ENCODE measurements at places on chromosomes 16 and 17.

- DNase-seq: no peak
Observed at GRCh38 chr16:82716361-82716855, 89.6 kb downstream of the CDH13 start.

DNA sequence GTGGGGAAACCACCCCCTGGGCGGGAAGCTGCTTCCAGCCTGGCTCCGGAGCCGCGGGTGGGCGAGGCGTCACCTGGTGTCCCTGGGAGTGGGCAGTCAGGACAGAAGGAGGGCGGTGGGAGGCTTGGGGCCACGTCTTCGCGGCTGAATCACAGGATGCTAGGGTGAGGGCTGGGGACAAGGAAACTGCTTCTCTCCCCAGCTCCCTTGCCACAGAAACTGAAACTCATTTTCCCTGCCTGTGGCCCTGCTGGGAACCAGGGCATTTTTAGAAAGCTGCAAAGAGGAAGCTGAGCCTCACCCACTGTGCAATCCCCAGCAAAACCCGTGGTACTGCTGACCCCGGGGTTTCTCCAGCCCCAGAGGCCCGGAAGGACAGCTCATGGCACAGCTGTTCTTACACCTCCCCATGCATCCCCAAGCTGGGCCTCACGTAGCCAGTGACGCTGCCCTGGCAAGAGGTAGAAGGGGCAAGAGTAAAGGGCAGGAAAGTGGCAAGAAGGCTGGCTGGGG lies 8.2 kb downstream of the RHBDF2 start:
- DNase-seq: no peak

DNA sequence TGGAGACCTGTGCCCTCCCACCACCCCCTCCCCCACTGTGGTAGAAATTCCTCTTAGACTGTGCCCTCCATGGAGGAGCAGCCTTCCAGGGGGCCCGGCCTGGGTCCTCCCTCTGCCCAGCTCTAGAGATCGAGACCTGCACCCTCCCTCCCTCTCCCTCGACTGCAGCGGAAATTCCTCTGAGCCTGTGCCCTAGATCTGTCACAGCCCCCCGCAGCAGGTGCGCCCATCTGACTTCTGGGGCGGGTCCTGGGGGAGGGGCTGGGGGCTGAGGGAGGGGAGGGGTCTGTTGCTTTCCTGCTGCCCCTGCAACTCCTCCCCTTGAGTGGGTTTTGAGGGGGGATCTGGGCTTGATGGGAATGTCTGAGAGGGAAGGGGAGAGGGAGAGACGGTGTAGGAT lies 177.8 kb upstream of the GSE1 start:
- DNase-seq: no peak

GRCh38 chr16:11252482-11252931 lies 3.5 kb downstream of the SOCS1 start:
- DNase-seq: no peak

DNA sequence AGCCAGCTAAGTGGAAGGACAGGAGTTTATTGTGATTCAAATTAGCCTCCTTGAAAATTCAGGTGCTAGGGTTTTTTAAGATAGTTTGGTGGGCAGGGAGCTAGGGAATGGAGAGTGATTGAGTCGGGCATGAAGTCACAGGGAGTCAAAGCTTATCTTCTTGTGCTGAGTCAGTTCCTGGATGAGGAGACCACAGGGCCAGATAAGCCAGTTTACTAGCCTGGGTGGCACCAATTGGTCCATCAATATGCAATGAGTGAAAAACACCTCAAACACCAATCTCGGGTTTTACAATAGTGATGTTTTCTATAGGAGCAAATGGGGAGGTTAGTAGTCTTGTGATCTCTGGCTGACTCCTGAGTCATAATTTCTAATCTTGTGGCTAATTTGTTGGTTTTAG lies 165.1 kb downstream of the ABCC12 start:
- no peak for DNase-seq

- no peak for DNase-seq
Observed at GRCh38 chr17:45265821-45266220, 3.9 kb upstream of the SPATA32 start.

- DNase-seq: no peak
Observed at GRCh38 chr17:59601130-59601529, 18.6 kb upstream of the CLTC start.

DNA sequence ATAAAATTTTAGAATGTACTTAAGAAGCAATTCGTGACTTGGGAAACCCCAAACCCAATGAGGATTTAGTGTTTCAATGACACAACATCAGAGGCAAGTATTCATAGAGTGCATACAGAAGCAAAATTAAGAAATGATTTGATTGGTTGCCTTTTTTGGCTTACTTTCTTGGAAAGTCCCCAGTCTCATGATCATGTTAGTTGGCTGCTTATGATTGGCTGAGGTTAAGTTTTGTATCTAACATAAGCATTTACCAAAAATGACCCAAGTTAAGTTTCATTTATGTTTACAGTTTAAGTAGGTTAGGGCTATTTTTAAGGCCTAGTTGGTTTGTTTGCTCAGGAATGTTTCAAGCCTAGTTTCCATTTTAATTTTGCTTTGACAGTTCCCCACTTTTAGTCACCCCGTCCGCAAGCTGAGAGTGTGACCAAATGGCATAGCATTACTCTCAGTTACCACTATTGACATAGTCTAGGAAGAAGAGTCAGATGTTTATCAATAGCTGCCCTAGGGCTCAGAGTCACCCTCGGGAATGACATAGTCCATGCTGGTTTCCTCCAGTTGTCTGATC lies 36.2 kb downstream of the DGKE start:
- DNase-seq: no peak

- no peak for DNase-seq
Observed at GRCh38 chr16:48269011-48269410, 21.7 kb upstream of the ABCC11 start.

GRCh38 chr16:78478267-78478861 lies 378.9 kb downstream of the WWOX start:
- DNase-seq: peak; percentile 33

DNA sequence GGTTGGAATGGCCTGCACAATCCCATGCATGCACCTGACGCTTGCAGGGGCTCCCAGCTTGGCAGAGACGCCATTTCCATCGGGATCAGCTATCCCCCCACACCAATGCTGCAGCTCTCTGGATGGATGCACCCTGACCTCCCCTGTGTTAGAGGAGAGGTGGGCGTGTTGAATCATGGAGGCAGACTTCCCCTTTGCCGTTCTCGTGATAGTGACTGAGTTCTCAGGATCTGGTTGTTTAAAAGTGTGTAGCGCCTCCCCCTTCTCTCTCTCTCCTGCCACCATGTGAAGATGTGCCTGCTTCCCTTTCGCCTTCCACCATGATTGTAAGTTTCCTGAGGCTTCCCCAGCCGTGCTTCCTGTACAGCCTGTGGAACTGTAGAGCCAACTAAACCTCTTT lies 17.8 kb upstream of the KCNH6 start:
- DNase-seq: no peak

GRCh38 chr16:21685034-21685455 lies 21.3 kb downstream of the OTOA start:
- no peak for DNase-seq

DNA sequence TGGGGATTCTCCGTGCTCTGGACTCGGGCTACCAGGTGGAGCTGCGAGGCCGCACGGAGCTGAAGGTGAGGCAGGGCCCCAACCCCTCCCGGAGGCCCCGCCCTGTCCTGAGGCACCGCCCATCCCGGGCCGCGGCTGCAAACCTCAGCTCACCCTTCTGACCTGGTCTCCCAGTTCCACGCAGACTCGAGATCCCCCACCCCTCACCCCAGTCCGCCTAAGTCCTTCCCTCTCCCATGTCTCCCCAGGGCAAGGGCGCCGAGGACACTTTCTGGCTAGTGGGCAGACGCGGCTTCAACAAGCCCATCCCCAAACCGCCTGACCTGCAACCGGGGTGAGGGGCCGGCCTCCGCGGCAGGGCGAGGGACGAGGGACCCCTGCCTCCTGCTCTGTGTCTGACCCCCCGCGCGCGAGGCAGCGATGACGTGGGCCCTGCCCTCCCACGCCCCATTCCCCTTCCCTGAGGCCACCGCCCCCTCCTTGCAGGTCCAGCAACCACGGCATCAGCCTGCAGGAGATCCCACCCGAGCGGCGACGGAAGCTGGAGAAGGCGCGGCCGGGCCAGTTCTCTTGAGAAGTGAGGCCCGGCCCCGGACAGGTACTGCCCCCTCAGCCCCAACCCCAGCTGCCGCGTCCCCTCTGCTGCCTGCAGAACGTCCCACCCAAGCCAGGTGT lies 13.7 kb downstream of the GUCY2D start:
- no peak for DNase-seq

DNA sequence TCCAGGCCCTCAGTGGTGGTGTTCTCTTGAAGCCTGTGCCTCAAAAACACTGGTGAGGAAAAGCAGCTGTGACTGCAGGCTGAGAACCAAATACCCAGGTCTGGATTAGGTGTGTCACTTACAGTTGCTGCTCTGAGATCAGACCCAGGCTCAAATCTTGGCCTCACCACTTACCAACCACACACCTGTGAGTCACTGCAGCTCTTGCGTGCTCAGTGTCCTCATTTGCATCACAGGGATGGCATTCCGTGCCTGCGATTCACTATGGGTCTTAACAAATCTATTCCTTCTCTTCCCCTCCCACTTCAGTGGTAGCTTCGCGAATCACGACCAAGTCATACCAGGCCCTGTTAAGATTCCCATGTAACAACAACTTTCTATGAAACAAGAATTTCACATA lies 233.4 kb upstream of the HSBP1 start:
- DNase-seq: no peak

DNA sequence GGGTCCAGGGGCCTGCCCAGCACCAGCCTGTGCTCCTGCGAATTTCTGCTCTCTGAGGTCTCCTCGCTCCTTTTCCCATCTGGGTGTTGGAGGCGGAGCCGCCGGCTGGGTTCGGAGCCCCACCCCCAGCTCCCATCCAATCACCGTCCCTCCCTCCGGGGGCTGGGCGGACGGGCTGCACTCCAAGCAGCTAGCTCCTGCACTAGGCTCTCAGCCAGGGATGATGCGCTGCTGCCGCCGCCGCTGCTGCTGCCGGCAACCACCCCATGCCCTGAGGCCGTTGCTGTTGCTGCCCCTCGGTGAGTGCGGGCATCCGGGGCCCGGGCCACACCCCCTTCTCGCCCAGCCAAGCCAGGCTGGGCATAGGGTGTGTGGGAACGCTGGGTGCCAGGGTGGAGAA lies at the start of gene NRN1L:
Gene NRN1L (plus strand): TSS at position 202 of the 400 bp plus-strand sequence. CDS start 19 bp downstream, at position 221.
- DNase-seq: peak; percentile 70

GRCh38 chr16:57029161-57030160 lies 40.1 kb downstream of the NLRC5 start:
- no peak for DNase-seq

DNA sequence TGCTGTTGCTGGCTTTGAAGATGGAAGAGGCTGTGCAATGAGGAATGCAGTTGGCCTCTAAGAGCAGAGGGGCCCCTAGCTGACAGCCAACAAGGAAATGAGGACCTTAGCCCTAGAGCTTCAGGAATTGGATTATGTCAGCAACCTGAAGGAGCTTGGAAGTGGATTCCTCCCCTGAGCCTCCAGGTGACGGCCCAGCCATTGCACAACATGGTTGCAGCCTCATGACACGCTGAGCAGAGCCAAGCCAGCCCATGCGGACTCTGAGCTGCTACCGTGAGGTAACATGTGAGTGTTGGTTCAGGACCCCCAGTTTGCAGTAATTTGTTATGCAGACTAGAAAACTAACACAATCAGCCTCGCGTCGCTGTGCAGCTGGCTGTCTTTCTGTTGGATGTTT lies 20.2 kb downstream of the CCDC42 start:
- DNase-seq: no peak

- no peak for DNase-seq
Observed at GRCh38 chr17:41002814-41003213, 3.1 kb upstream of the KRTAP3-2 start.

DNA sequence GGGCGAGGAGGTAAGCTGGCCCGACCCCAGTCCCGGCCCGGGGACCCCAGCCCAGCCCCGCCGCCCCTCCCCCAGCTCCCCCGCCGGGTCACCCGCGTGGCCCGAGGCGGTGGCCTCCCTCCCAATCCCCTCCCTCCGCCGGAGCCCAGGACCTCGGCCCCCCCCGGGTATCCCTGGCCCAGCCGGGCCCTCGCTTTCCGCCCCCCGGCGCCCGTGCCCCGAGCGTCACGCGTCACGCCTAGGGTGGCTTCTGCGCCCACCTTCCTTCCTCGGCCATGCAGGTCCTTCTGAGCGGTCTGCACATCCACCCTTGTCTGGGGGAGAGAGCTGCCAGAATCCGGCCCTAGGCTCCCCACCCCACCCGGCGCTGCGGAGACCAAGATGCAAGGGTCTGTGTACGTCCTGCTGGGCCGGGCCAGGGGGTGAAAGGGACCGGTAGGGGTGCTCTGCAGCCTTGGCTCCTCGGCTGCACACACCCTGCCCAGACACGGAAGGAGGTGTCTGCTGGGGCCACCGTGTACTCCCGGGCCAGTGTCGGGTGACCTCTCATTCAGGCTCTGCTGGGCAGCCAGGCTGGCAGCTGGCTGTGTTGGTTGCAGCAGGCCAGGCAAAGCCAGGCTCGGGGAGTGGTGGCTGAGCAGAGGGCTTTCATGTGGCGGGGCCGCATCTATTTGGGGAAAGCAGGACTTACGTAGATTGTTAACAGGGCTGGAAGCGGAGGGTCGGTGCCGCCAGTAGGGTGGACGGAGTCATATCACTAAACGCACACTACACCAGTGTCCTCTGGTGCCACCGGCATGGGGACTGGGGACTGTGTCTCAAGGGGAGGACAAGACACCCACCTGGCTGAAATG lies 754 bp downstream of the RAB11FIP4 start:
- no peak for DNase-seq

DNA sequence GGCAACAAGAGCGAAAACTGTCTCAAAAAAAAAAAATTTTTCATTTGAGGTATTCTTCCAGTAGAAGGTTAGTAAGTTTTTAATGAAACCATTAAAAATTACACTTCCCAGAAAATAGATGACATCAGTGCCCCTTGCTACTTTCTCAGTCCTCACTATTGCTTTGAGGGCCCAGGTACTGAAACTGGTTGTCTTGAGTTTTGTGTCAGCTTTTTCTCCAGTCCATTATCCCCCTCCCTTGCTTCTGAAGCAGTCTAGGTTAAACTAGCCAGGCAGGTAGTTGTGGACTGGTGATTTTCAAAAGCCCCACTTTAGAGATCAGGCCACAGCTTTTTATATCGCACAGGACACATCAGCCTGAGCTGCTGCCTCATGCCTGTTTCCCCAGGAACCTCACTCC lies 10.9 kb downstream of the SMCR8 start:
- no peak for DNase-seq

GRCh38 chr17:77286641-77287431 lies 146.1 kb downstream of the SEC14L1 start:
- peak; percentile 50 for DNase-seq

All from NCI-H510A treated with DMSO at 0.1 percent for 48 hours (cell line).